ENCODE measurements at places on chromosomes 4 and X. TPM values are rescaled to one million over a fixed set of nuclear protein-coding genes. Genes with fewer than 3 reads are reported as not detected.
A peak's percentile ranks its signal among the peaks of the same experiment; 100 is the strongest.

- DNase-seq: no peak
- H3K4me1 ChIP-seq: no peaks in the 10 kb centered on the region
- no peak overlapping the region for H3K27ac ChIP-seq
- H3K27me3 ChIP-seq: no peaks in the 10 kb centered on the region
Measured at GRCh38 chr4:123163501-123163900, 233.1 kb upstream of the SPRY1 start.

DNA sequence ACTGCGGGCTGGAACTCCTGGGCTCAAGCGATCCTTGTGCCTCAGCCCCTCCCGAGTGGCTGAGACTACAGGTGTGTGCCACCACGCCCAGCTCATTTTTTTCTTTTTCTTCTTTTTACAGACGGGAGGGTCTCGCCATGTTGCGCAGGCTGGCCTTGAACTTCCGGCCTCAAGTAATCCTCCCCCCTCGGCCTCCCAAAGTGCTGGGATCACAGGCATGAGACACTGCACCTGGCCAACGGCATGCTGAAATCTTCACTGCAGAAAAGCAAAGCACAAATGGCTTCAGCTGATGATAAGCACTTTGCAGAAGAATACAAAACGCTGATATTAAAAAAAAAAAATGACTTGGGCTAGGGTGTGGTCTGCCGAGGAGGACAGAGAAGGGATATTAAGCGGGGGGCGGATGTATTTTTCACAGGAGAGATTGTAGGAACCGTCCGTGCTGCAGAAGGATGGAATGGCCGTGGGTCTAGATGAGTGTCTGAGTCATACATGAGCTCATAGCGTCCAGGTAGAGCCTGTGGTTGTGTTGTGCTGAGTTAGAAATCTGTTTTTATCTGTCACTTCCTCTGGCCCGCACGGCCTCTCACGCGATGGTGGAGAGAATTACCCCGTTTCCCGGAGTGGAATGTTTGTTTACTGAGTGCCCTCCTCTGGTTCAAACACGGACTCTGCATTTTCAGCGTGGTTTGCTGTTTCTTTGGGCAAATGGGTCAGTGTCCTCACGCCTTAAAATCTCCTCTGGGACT, 8.5 kb upstream of the AKAP17A start:
- no peak for DNase-seq
- H3K27ac ChIP-seq: peak overlapping the region; percentile 10
- peaks cover 36% of the 10 kb centered on the region for H3K4me1 ChIP-seq

The ZNF630 gene
- 5.2 TPM for total RNA-seq

The TMSB15C gene
- 5.4 TPM for total RNA-seq

GRCh38 chrX:11445540-11445939, 152.3 kb downstream of the AMELX start:
- H3K4me3 ChIP-seq: no peak overlapping the region
- H3K27me3 ChIP-seq: no peaks in the 10 kb centered on the region
- no peaks in the 10 kb centered on the region for H3K4me1 ChIP-seq
- DNase-seq: no peak
- no peaks in the 10 kb centered on the region for H3K36me3 ChIP-seq

DNA sequence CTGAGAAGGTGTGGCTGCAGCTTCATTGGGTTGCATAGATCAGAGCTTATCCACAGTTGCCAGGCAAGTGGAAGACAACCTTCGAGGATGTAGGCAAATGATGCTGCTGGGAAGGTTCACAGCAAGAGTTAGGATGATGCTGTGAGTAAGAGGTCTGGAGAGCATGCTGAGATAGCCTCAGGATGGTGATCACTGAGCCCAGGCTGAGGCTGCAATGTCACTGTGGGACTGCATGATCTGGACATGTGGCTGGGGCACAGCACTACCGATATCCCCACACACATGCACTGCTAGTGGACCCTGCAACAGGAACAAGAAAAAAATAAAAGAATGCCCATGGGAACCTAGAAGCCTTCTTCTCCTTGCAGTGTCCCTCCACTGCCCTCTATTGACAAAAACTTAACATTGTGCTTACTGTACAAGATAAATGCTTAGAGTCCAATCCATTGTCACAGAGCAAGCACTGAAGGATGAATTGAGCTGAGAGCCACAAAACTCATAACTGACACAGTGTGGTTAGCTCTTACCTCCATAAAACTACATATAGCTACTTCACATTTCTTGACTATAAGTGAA, 105.6 kb downstream of the CNKSR2 start:
- peak; percentile 32 for DNase-seq
- no peaks in the 10 kb centered on the region for H3K27me3 ChIP-seq
- H3K27ac ChIP-seq: no peak overlapping the region
- H3K4me3 ChIP-seq: no peak overlapping the region

The GYPB gene
- not detected for total RNA-seq

Data from naive thymus-derived CD8-positive, alpha-beta T cell (primary cell).